ENCODE measurements at places on chromosomes 7 and 10. TPM values are rescaled to one million over a fixed set of nuclear protein-coding genes. Genes with fewer than 3 reads are reported as not detected.
A peak's percentile ranks its signal among the peaks of the same experiment; 100 is the strongest.

BAMBI gene
- 0.89 TPM for total RNA-seq

CCAR1 gene
- total RNA-seq, result 120 TPM

DYDC2 gene
- total RNA-seq, result not detected

TCAF2 gene
- total RNA-seq, result 0.27 TPM

TMEM236 gene
- total RNA-seq, result 0.06 TPM

ABCB4 gene
- total RNA-seq, result 1.2 TPM

PNLIPRP2 gene
- not detected for total RNA-seq

H2BK1 gene
- total RNA-seq, result not detected

DNA sequence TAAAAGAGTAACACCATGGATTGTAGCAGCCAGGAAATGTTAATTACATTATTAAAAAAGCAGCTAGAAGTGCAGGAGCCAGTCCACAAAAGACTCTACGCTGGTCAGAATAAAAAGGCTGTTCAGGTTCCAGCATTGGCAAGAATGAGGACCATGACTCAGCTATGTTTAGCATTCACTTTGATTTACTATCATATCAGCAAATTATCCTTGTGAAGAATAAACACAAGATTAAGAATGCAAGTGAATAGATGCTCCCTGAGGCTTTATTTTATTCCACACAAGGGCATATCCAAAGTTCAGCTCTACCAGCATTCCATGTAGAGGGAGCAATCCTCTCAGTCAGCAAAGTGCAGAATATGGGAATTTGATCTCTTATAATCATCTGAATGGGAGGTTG lies 13.6 kb downstream of the DGKB start:
- no peak for DNase-seq

- DNase-seq, result peak; percentile 61
Measured at GRCh38 chr10:12340371-12340770, 9.0 kb upstream of the CAMK1D start.

DNA sequence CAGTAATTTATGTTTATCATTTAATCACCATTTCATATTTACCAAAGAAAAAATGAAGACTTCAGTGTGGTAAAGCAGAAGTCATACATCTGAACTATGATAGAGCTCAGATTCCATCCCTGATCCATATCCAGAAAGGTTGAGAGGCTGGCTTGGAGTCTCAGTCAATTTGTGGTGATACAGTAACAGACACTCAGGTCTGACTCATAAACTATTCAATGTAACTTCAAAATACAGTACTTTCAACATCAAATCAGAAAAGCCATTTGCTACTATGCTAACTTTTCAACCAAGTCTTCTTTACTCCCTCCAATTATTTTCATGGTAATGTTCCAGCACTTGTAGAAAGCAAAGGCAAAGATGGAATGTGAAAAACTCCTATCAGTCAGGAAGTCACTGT lies 190.4 kb downstream of the HDAC9 start:
- no peak for DNase-seq

GRCh38 chr10:13922586-13922985 lies 335.8 kb downstream of the PRPF18 start:
- no peak for DNase-seq

GRCh38 chr7:116499168-116500077 lies at the start of gene CAV2:
CAV2 (plus strand) TSS chr7:116499738; CDS start chr7:116499782, 44 bp downstream.
- DNase-seq, result no peak

DNA sequence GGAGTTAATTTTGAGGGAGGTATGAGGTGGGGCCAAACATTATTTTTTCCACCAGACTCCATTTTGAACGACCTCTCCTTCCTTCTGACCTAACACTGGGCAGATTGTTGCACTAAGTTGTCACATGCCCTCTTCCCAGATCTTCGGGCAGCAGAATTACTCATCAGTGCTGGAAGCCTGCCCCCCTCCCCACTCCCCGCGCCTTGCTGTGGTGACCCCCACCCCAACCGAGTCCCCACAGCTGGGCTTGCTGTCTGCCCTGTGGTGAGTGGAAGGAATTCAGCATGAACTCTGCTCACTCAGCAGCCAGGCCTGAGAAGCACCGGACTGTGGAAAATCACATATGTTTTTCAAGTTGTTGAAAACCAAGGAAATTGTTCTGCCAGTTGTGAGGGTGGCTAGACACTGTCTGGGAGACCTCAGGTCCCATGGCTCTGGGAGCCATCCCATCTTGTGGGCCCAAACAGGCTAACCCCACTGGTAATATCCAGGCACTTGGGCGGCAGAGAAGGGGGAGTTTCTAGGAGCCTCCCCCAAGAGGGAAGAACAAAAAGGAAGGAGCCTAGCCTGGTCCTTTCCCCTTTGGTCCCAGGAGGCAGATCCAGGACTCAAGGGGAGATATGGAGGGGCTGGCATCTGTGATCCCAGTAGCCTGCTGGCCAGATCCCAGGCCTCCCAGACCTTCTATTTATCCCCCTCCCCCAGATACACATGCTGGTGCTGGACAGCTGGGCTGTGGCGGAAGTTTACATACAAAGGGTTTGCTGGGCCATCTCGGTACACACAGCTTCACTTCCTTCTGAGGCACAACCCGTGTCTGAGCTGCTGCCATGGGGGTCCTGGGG lies 3.5 kb upstream of the AEBP1 start:
- DNase-seq, result peak; percentile 84

GRCh38 chr10:53430127-53430891 lies 657.7 kb upstream of the MBL2 start:
- no peak for DNase-seq

- DNase-seq, result no peak
Measured at GRCh38 chr10:12777840-12778585, 223.5 kb downstream of the CCDC3 start.

DNA sequence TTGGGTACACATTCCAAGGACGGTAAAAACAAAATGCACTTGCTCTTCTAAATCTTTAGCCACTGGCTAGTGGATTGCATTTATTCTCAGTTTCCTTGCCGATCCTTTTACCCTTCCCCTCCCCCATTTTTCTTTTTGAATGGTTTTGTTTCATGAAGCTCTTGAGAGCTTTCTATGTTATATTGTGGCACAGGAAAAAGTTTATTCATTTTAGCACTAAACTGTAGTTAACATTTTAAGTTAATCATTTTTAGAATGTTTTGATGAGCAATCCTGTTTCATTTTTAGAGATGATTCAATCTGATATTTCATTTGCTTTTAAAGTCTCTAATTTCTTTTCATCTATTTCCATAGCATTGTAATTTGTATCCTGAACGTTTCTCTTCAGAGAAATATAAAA lies 24.0 kb downstream of the ZEB1 start:
- no peak for DNase-seq

DNA sequence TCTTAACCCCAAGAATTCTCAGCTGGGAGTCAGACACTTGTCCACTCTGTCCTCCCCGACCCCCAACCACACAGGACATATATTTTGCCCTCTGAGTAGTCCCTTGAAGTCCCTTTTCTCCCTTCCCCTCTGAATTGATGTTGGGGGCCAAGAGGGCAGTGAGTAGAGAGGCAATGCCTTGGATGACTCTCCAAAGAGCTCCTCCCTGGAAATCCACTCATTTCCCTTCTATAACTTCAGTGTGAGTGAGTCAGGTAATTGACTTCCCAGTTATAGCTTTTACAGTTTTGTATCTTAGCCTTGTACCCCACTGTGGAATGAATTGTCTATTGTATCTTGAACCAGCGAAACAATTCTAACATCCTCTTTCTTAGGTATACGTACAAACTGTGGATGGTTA lies 9.2 kb upstream of the ODAD2 start:
- DNase-seq, result no peak

DNA sequence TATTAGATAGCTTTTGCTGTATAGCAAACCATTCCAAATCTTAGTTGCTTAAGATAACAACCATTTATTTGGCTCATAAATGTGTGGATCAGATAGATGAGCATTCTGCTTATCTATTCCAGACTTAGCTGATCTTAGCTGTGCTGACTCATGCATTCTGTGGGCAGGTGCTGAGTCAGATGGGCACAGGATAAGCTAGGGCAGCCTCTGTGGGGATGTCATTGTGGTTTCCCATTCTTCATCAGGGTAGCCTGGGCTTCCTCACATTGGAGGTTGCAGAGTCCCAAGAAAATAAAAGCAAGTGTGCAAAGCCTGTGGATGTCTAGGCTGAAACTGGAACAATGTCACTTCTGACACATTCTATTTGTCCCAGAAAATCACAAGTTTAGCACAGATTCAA lies 917.0 kb downstream of the TYW1 start:
- DNase-seq, result no peak

DNA sequence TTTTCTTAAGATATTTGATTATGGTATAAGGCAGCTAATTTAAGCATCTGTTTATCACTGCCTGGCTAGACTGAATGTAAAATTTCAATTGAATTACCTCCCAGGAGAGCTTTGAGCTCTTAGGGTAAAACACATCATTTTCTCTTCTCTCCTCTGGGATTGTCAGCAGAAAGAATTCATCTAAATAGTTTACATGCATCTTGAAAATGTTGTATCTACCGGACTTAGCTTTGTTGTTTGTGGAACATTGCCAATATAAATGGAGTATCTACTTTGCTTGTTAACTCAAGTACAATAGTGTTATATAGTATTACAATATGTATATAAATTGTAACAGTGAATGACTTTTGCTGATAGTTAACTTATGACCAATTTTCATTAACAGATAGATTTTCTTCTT lies 73.3 kb downstream of the TAF3 start:
- DNase-seq, result no peak

Measured in OCI-LY7 (cell line).